ENCODE measurements at places on chromosomes 7 and 10.
A peak's percentile ranks its signal among the peaks of the same experiment; 100 is the strongest.

DNA sequence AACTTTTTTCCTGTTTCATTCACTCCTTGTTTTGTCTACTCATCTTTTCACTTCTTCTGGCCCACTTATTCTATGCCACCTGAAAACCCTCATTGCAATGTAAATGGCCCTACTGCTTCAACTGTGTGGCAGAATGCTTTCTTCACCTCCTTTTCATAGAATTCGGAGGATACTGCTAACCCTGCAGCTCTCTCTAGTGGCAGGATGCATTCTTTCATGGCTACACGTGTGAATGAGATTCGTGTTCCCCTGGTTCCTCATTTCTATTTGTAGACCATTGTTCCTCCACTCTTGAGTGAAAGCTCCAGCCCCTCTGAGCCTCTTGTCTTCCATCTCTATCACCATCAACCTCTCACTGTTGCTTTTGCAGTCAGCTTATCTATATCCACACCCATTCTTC lies 20.9 kb upstream of the CYP26C1 start:
- no peak for DNase-seq
- no peaks in the 10 kb centered on the region for H3K4me1 ChIP-seq
- H3K27ac ChIP-seq: no peak overlapping the region
- no peaks in the 10 kb centered on the region for H3K27me3 ChIP-seq

GRCh38 chr10:99532687-99533495 lies at the start of gene NKX2-3:
Gene NKX2-3, plus strand, starts transcription at chr10:99532942. Its CDS starts 190 bp downstream, at chr10:99533132.
- DNase-seq: no peak
- H3K27me3 ChIP-seq: peaks cover 99% of the 10 kb centered on the region
- H3K36me3 ChIP-seq: no peaks in the 10 kb centered on the region
- H3K4me1 ChIP-seq: peaks cover 31% of the 10 kb centered on the region
- H3K27ac ChIP-seq: no peak within 1 kb of the TSS

DNA sequence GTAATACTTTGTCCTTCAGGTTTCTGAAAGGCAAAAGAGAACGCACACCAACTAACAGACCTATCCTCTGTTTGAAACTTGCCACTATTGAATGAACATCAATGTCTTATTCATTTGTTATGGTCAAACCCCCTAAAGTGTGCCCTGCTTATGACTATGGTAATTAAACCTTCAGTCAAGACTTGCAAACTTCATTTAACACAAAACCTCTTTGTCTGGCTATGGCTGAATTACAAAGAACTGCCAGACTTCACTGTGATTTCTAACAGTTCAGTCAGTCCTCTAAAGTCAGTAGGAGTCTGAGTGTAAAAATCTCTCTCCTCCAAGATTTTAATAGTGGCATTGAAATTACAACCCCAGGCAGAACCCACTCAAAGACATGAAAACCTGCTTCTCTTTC lies 702.5 kb upstream of the LRRN3 start:
- no peaks in the 10 kb centered on the region for H3K27me3 ChIP-seq
- no peaks in the 10 kb centered on the region for H3K4me1 ChIP-seq
- no peaks in the 10 kb centered on the region for H3K36me3 ChIP-seq

DNA sequence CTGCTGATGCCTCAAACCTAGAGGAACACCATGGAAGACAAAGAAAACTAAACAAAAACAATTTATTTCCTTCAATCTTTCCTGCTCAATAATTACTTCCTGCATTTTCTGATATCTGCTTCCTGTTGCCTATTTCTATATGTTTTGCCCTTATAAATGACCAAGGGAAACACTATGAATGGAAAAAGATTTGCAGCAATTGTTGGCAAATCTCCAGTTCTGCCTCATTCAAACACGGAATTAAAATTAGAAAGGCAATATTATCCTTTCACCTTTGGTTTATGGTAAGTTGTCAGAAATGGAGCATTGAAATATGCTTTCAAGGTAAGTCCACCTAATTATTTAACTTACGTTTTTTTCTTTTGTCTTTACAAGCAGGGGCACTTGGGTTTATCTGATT lies 552.2 kb upstream of the ANKRD30A start:
- no peaks in the 10 kb centered on the region for H3K36me3 ChIP-seq
- no peaks in the 10 kb centered on the region for H3K27me3 ChIP-seq
- no peaks in the 10 kb centered on the region for H3K4me1 ChIP-seq
- H3K27ac ChIP-seq: no peak overlapping the region

DNA sequence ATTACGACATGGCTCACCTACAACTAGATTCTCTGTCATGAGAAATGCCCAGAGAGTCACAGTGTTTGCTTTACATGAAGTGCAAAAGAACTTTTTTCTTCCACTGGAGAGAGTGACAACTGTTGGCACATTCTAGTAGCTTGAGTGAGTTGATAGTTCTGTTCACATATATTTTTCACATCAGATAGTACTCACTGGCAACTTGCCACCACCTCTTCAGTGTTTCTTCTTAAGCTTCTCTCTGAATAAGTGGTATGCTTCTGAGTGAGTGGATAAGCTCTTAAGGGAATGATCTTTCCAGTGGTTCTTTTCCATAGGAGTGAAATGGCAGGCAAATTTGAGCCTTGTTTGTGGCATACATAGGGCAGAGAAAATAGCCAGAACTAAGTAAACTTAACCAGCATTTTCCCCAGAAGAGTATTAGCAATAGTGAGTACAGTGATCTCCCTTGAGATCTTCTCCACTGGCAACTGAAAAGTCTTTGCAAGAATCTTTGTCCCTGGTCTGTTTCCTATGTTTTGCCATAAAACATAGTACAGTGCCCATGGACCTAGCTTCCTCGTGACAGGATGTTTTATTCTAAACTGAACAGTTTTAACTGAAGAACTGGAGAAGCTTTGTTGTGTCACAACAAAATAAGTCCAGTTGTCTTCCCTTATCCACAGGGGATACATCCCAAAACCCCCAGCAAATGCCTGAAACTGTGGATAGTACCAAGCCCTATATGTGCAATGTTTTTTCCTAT lies 125.4 kb upstream of the CDK13 start:
- peaks cover 50% of the 10 kb centered on the region for H3K27me3 ChIP-seq
- no peaks in the 10 kb centered on the region for H3K4me1 ChIP-seq
- DNase-seq: no peak
- H3K27ac ChIP-seq: no peak overlapping the region
- no peaks in the 10 kb centered on the region for H3K36me3 ChIP-seq
- no peak overlapping the region for H3K4me3 ChIP-seq

- H3K4me1 ChIP-seq: peaks cover 16% of the 10 kb centered on the region
- no peaks in the 10 kb centered on the region for H3K36me3 ChIP-seq
- no peak overlapping the region for H3K27ac ChIP-seq
- no peak overlapping the region for H3K4me3 ChIP-seq
- H3K27me3 ChIP-seq: no peaks in the 10 kb centered on the region
Measured at GRCh38 chr7:19707240-19707639, 1.6 kb downstream of the POLR1F start.

DNA sequence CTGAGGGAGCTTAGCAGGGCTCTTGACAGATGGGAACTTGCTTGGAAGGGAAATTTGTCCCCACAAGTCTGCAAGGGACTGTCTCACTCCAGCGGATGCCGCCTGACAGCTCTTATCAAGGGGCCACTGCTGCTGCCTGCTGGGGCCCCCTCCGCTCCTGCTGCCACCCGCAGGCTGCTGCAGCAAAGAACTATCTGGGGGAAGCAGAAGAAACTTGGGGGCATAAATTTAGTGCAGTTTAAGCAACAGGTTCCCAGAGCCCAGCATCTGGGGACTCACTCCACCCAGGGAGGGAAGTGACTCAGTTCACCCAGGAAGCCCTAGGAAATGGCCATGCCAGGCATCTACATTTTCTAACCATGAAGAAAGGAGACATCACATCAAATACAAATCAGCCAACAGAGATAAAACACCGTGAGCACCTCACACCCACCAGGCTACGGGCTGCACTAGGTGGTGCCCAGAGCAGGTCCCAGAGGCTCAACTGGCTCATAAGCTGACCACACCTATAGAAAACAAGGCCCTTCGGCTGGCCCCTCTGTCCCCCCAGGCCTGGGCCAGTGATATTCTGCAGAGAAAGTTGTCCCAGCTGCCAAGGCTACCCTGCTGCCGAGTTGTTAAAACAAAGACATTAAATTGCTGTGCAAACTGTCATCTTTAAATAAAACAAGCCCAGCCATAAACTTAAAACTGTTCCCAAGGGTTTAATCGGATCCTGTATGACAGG lies 3.7 kb downstream of the RGS10 start:
- no peaks in the 10 kb centered on the region for H3K27me3 ChIP-seq
- no peak overlapping the region for H3K27ac ChIP-seq
- peaks cover 4% of the 10 kb centered on the region for H3K4me1 ChIP-seq
- no peak overlapping the region for H3K4me3 ChIP-seq
- DNase-seq: no peak

DNA sequence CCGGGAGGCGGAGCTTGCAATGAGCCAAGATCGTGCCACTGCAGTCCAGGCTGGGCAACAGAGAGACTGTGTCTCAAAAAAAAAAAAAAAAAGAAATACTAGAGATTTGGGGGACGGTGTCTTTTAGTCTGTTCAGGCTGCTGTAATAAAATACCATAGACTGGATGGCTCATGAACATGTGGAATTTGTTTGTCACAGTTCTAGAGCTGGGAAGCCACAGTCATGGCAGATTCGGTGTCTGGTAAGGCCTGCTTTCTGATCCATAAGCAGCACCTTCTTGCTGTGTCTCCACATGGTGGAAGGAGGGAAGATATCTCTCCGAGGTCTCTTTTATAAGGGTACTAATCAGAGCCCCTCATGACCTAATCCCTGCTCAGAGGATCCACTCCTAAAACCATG lies 102.7 kb upstream of the MKLN1 start:
- no peaks in the 10 kb centered on the region for H3K27me3 ChIP-seq
- H3K27ac ChIP-seq: peak overlapping the region; percentile 72
- no peak for DNase-seq
- H3K4me1 ChIP-seq: no peaks in the 10 kb centered on the region
- H3K4me3 ChIP-seq: no peak overlapping the region
- H3K36me3 ChIP-seq: no peaks in the 10 kb centered on the region

GRCh38 chr7:137507096-137507495 lies 163.6 kb upstream of the PTN start:
- no peak overlapping the region for H3K4me3 ChIP-seq
- H3K27ac ChIP-seq: no peak overlapping the region
- no peaks in the 10 kb centered on the region for H3K27me3 ChIP-seq
- no peak for DNase-seq

DNA sequence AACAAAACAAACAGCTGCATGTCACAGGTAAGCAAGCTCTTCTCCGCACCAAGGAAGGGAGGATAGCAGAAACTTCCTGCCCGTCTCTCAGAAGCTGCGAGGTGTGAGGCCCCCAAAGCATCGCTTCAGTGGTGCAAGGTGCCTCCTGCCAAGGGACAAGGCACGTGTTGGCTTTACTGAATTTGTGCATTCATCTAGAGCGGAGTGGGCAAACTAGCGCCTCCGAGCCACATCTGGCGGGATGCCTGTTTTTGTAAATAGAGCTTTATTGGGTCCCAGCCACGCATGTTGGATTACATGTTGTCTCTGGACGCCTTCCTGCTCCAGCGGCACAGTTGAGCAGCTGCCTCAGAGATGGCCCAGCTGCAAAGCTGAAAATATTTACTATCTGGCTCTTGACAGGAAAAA lies 27.7 kb downstream of the PHYH start:
- no peak overlapping the region for H3K27ac ChIP-seq
- peaks cover 4% of the 10 kb centered on the region for H3K4me1 ChIP-seq
- no peaks in the 10 kb centered on the region for H3K27me3 ChIP-seq
- H3K4me3 ChIP-seq: no peak overlapping the region
- DNase-seq: no peak

- no peaks in the 10 kb centered on the region for H3K36me3 ChIP-seq
- H3K27ac ChIP-seq: no peak overlapping the region
- H3K27me3 ChIP-seq: no peaks in the 10 kb centered on the region
- no peaks in the 10 kb centered on the region for H3K4me1 ChIP-seq
Measured at GRCh38 chr10:30106987-30107386, 47.6 kb upstream of the JCAD start.

- H3K4me1 ChIP-seq: no peaks in the 10 kb centered on the region
- no peaks in the 10 kb centered on the region for H3K27me3 ChIP-seq
- H3K36me3 ChIP-seq: no peaks in the 10 kb centered on the region
- H3K4me3 ChIP-seq: no peak overlapping the region
- no peak overlapping the region for H3K27ac ChIP-seq
- no peak for DNase-seq
Measured at GRCh38 chr10:77420947-77421523, 216.6 kb downstream of the KCNMA1 start.

GRCh38 chr10:127159648-127160245 lies 36.6 kb downstream of the INSYN2A start:
- H3K27me3 ChIP-seq: no peaks in the 10 kb centered on the region
- no peak for DNase-seq
- no peaks in the 10 kb centered on the region for H3K36me3 ChIP-seq
- H3K27ac ChIP-seq: no peak overlapping the region
- H3K4me1 ChIP-seq: peaks cover 5% of the 10 kb centered on the region
- no peak overlapping the region for H3K4me3 ChIP-seq

GRCh38 chr7:28466885-28467284 lies 54.6 kb downstream of the CREB5 start:
- no peak for DNase-seq
- H3K4me3 ChIP-seq: no peak overlapping the region
- H3K36me3 ChIP-seq: no peaks in the 10 kb centered on the region
- H3K4me1 ChIP-seq: no peaks in the 10 kb centered on the region

DNA sequence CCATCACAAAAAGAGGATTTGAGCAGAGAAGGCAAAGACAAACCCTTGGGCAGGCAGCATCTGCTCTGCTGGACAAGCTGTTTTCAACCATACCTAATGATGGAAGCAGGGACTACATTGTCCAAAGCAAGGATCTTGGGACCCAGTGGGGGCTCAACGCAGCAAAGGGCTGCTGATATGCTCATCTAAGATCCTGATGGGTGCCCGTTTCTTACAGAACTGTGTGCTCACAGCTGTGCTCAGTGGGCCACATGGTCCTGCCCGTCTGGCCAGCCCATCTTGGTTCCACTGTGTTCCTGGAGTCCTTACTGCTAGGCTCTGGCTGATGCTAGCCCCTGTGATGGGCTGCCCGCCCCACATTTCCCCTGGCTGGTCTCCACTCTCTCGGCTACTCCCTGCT lies 36.1 kb downstream of the GPRIN2 start:
- H3K36me3 ChIP-seq: no peaks in the 10 kb centered on the region
- H3K4me3 ChIP-seq: no peak overlapping the region
- no peak overlapping the region for H3K27ac ChIP-seq

- H3K36me3 ChIP-seq: no peaks in the 10 kb centered on the region
- no peaks in the 10 kb centered on the region for H3K4me1 ChIP-seq
- H3K27ac ChIP-seq: no peak overlapping the region
- no peak overlapping the region for H3K4me3 ChIP-seq
- no peak for DNase-seq
- H3K27me3 ChIP-seq: no peaks in the 10 kb centered on the region
Measured at GRCh38 chr7:120205101-120205500, 67.9 kb upstream of the KCND2 start.

GRCh38 chr7:77684030-77684429 lies 12.2 kb upstream of the RSBN1L start:
- H3K27me3 ChIP-seq: no peaks in the 10 kb centered on the region
- peaks cover 12% of the 10 kb centered on the region for H3K36me3 ChIP-seq
- no peak for DNase-seq
- no peak overlapping the region for H3K4me3 ChIP-seq
- peak overlapping the region; percentile 44 for H3K27ac ChIP-seq
- H3K4me1 ChIP-seq: peaks cover 17% of the 10 kb centered on the region

Measured in upper lobe of right lung (tissue), 1 donor.